ENCODE measurements at places on chromosomes 7 and 10.

DNA sequence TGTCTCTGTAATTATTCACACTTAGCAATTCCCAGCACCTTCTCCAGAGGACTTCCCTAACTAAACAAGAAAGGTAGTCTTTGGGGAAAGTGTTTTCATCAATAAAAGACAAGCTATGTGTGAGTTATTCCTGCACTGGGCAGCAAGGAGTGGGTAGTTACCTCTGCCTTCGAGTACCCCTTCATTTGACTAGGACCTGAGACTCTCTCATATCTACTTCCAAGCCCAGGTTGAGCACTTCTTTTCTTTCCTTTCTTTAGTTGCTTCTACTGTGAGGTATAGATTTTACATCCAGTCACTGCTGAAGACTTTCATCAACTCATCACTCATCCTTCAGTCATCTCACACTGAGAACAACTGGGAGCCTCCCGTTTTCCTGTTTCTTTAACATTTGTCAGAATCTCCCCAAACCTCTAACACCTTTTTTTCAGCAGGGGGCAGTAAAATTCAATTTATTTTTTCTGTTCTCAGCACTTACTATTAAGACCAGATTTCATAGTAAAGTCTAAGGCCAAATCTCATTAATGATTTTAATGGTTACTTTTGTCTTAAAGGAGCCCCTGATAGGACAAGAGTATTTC, 80.1 kb upstream of the PRSS1 start:
- no peak for DNase-seq

DNA sequence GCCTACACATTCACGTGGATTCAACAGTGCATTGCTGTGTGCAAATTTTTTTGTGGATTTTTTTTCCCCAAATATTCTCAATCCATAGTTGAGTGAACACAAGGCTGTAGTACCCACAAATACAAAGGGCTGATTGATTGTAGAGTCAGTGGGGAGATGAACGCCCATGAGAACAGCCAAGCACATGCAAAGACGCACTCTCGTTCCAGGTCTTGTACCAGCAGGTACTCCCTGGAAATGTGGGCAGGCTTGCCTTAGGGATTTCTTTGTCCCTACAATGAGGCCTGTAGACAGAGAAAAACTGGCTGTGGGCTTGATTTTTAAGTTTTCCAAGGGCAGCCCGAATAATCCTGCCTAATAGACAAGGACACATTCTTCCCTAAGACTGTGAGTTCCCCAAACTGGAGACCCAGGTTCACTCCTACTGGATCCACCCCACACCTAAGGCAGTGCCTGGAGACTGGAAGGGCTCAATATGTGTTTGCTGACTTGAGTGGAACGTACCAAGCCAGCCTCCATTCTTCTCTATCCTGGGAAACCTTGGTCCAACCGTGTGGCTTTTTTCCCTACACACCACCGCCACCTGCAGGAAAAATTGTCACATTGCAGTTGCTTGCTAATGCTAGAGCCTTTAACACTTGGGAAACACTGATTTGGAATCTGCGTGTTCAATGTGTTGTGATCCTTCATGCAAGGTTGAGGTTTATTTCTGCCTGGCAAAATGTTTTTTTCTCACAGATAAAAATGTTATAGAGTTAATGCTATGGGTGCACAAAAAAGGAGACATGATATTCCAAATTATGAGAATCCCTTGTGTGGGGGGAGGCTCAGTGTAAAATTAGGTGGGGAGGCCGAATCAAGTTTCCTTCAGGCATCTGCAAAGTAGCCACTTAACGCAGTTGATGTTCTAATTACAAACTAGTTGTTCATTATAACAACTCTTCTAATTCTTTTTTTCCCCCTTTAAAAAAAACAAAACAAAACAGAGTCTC, 49.3 kb downstream of the PPP1R17 start:
- peak; percentile 72 for DNase-seq

DNA sequence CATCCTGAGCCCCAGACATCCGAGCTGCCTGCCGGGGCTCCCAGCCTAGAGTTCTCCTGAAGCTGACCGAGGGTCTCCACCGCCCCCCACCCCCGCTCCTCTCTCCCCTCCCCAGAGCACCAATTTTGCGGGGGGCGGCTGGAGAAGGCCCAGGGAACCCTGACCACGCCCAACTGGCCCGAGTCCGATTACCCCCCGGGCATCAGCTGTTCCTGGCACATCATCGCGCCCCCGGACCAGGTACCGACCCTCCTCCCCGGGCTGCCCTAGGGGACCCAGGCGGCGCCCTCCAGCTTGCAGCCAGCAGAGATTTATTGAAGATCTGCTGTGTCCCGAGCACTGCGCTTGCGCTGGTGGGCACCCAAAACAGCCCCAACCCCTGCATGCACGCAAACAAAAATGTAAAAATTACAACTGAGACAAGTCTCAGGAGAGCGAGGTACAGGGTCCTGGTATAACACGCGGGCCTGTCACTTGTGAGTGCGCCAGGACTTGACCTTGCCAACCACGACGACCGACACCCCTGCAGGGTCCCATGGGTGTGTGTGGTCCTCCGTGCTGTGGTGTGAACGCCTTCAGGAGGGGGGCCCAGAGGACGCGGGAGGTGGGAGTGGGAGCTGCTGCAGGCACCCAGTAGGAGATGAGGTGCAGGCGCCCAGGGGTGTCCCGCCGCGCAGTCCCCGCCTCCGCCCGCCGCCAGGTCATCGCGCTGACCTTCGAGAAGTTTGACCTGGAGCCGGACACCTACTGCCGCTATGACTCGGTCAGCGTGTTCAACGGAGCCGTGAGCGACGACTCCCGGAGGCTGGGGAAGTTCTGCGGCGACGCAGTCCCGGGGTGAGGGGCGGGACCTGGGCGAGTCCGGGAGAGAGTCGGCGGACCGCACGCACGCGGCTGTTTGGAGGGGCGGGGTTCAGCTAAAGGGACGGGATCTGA, 3.1 kb downstream of the PCOLCE start:
- DNase-seq: peak; percentile 39

DNA sequence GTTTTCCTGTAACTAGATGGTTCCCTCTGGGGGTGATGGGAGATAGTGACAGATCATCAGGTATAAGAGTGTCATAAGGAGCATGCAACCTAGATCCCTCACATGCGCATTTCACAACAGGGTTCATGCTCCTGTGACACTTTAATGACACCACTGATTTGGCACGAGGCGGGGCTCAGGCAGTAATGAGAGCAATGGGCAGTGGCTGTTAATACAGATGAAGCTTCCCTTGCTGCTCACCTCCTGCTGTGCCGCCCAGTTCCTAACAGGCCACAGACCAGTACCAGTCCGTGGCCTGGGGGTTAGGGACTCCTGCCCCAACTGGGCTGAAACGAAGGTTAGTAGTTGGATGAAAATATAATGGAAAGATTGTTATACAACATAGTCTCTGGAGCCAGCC, 201.6 kb upstream of the LRRN3 start:
- DNase-seq: no peak

DNA sequence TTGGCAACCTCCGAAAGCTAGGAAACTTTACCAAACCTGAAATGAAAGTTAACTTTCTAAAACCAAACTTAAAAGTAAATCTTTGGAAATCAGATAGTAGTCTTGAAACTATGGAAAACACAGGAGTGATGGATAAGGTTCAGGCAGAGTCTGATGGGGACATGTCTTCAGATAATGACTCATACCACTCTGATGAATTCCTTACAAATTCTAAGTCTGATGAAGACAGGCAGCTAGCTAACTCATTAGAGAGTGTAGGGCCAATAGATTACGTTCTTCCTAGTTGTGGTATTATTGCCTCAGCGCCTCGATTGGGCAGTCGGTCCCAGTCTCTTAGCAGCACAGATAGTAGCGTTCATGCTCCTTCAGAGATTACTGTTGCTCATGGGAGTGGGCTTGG, 45.9 kb downstream of the MCMBP start:
- DNase-seq: no peak

GRCh38 chr10:62528441-62528840, 154.3 kb downstream of the ZNF365 start:
- no peak for DNase-seq

DNA sequence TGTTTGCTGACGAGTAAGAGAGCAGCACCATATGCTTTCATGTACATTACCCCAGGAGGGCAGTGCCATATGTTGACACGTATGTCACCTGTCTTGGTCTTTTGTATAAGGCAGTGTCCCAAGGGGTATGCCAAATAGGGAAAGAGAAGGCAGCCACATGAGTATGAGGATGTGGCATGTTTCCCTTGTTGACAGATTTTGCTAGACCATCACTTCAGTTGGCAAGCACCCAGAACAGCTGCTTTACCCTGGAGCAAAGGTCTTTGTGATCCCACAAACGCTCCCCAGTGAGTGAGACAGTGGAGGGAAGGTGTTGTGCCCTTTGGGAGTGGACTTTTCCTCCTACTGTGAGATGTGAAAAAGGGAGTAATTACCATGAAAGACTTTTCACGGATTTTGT, 350.1 kb downstream of the ETV1 start:
- no peak for DNase-seq

DNA sequence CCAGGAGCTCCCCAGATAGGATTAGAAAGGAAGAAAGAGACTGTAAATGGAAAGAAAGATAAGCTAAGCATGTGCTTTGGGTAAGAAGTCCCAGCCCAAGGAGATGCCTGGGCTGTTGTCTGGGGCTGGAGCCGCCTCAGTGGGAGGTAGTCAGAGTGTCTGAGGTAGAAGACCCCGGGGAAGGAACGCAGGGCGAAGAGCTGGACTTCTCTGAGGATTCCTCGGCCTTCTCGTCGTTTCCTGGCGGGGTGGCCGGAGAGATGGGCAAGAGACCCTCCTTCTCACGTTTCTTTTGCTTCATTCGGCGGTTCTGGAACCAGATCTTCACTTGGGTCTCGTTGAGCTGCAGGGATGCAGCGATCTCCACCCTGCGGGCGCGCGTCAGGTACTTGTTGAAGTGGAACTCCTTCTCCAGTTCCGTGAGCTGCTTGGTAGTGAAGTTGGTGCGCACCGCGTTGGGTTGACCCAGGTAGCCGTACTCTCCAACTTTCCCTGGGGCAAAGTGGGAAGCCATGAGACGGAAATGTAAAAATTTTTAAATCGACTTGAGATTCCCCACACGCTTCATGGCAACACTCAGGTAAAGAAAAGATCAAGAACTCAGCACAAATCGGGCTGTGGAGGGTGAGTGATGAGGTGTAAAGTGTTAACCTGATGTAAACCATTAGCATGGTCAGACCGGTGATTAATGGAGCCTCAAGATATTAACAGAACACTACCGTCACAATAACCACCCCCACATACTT, 1.3 kb downstream of the HOXA1 start:
- no peak for DNase-seq

DNA sequence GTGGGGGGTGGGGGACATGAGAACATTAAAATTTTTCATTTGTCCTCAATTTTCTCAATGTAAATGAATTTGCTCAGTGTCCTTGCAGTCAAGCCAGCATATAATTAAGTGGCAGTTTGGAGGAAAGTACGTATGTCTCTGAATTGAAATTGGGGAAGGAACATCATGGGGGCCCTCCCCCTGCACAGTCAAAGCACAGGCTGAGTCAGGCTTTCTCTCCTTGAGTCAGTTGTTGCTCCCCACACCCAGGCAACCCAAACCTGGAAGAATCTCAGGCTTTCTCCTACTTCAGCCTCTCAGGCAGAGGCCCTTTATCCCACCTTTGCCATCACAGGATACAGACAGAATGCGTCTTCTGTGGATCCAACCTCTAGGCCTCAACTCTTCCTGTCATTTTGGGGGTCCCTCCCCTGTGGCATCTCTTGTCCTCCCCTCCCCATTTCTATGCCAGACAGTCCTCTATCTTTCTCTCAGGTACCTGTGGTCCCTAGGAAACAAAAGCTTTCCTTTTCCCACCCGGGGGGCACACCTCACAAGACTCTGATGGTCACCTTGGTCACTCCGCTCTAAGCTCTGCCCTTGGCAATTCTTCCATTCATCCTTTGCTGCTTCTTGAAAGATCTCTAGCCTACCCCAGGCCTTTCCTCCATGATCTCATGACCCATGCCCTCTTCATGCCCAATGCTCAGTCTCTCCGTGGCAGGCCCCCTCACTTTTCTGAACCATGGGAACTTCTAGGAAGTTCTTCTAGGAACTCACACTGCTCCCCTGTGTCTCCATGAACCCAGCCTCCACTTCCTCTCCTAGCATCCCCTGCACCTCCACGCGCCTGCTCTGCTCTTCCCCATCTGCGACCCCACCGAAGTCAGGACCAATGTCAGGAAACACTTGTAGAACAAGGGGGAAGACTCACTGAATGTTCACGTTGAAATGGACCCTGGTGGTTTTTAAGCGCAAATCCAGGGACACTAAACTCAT, 40.4 kb downstream of the CREB3L2 start:
- no peak for DNase-seq

DNA sequence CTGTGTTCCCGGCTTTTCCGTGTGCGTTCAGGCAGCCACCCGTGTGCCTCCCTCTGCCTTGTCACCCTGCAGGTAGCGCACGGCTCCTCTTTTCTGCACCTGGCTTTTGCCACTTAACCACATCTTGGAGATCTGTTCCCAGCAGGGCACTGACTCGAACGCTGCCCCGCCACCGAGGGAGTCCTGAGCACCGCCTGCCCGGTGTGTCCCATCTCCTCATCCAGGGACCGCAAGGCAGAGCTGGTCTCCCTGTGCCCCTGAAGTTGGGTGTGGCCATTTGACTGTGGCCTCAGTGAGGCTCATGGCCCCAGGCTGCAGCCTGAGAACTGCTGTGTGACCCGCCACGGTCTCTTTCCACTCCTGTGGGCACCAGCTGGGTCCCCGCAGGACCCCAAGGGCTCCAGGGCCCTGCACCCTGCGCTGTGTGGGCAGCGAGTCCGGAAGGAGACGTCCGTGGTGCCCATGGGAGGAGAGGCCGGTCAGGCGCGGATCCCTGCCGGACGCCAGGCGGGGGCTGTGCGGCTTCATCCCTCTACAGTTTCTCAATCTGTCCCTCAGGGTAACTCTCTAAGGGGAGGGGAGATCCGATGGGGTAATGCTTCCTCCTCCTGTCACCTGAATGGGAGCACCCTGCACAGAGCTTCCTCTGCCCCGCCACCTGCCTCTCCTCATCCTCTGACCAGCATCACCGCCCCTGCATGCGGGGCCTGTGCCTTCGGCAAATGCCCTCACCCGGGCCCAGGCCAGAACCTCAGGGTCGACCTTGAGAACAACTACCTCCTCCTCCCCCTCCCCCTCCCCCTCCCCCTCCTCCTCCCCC, 1.8 kb upstream of the INTS1 start:
- DNase-seq: no peak

GRCh38 chr10:15293862-15294842, 76.9 kb downstream of the FAM171A1 start:
- DNase-seq: peak; percentile 33

- DNase-seq: no peak
These were observed 1034.5 kb upstream of the PHF14 start for GRCh38 chr7:9939176-9939575.

DNA sequence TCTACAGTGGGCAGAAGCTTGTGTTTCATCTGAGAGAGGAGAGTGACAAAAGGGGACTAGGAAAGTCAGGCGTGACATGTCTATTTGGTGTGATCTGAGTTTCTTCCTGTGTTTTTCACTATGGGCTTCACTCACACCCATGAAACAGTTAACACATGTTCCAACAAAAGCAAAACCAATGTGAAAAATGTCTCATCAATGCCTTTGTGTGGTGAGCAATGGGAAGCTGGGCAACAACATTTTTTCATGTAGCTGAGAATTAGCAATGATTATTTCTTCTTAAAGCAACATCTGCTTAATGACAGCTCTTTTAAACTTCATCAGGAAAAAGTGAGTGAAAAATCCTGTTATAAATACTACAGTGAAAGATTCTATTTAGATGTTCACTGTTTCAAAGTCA, 76.2 kb downstream of the NXPH1 start:
- DNase-seq: no peak

GRCh38 chr7:88278881-88279280, 27.8 kb downstream of the STEAP4 start:
- no peak for DNase-seq

All from right hindlimb (tissue), 1 donor.